ENCODE measurements at places on chromosomes 4 and X.

DNA sequence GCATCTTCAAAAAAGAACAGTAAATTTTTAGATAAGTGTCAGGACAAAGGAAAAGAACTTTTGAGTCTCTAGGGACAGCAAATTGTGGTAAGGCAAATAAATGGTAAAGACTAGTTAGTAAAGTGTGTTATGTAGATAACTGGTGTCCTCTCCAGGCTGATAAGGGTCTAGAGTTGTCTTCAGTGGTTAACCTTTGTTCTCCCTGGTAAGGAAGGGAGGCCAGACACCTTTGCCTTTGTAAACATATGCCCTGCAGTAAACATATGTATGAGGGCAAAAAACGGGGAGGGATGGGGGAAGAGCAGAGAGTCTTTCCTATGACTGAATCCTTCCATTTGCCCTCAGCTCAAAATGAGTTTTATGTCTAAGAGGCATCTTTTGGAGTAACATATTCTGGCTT lies 384.6 kb downstream of the HNRNPD start:
- DNase-seq: no peak

- no peak for DNase-seq
Measured at GRCh38 chrX:143058120-143058519, 32.4 kb downstream of the SPANXN4 start.

- DNase-seq: no peak
Measured at GRCh38 chrX:43551590-43551989, 104.5 kb upstream of the MAOA start.

DNA sequence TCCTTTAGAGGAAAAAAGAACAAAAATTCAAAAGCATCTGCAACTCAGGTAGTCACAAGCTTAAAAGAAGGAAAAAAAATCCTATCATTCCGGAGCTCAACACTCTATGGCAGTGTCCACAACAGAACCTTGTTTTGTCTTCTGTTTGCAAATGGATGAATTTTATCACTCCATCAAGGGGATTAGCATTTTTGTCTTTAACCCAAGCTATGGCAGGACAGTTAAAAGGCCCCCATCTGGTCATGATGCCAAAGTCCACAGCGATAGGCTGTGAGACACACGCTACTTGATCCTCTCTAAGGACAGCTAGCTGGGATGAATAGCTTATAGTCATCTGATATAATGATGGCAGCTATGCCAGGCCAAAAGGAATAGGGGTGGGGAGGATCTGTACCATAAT lies 16.6 kb downstream of the AMER1 start:
- DNase-seq: no peak

- DNase-seq: no peak
Measured at GRCh38 chrX:17707731-17708130, 29.6 kb upstream of the SCML1 start.

DNA sequence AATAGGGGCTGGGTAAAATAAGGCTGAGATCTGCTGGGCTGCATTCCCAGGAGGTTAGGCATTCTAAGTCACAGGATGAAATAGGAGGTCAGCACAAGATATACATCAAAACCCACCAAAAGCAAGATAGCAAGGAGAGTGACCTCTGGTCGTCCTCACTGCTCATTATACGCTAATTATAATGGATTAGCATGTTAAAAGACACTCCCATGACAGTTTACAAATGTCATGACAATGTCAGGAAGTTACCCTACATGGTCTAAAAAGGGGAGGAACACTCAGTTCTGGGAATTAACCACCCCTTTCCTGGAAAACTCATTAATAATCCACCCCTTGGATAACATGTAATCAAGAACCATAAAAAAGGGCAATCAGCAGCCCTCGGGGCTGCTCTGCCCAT lies 403.6 kb downstream of the KCNIP4 start:
- no peak for DNase-seq

DNA sequence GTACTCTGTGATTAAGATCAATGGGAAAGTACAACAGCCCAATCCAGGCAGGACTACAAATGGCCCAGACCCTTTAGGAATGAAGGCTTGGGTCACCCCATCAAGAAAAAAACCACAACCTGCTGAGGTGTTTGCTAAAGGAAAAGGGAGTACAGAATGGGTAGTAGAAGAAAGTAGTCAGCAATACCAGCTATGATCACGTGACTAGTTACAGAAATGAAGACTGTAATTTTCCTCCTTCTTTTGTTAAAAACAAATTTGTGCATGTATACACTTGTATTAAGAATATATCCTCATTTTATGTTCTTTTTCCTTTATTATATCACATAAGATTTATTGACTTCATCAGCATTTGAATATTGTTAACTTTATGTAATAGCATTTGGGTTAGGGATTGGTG lies 160.1 kb upstream of the TBX22 start:
- no peak for DNase-seq

DNA sequence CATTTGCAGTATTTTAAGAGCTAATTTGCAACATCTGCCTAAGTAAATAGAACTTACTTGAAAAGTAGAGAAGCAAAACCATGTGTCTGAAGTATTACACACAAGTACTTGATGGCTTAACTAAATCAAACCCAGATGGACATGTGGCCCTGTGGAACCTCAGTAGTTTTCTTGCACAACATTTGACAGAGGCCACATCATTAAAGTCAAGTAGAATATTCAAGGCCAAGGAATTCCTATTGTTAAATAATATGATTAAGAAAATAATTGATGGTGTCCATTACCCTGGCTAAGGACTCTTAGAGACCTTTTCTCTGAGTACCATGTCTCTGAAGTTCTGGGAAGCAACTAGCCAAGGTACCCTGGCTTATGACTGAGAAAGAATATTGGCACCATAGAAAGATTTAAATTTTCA lies 135.4 kb upstream of the OTUD4 start:
- DNase-seq: no peak

DNA sequence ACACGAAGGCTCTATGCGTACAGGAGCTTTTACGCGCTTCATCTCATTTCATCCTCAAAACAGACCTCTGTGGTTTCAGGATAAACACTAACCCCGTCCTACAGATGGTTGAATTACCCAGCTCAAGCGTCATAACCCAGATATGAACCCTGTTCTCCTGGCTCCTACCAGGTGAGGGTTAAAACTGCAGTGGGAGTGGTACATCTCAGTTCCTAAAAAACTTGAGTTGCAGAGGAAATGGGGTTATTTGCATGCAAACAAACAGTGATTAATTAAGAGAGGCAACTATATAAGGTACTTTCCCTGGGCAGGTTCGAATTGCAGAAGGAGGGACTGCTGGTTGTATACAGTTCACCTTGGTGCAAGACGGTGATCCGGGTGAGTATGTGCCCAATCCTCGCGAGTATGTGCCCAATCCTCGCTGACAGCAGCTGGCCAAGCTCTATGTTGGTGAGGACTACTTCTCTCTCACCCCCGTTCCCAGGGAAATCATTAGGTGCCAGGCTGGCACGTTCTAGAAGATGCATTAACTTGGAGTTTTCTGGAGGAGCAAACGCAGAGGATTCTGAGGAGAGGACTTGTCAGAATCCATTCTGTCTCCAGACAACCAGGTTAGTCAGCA lies 72.6 kb downstream of the FHDC1 start:
- DNase-seq: no peak

DNA sequence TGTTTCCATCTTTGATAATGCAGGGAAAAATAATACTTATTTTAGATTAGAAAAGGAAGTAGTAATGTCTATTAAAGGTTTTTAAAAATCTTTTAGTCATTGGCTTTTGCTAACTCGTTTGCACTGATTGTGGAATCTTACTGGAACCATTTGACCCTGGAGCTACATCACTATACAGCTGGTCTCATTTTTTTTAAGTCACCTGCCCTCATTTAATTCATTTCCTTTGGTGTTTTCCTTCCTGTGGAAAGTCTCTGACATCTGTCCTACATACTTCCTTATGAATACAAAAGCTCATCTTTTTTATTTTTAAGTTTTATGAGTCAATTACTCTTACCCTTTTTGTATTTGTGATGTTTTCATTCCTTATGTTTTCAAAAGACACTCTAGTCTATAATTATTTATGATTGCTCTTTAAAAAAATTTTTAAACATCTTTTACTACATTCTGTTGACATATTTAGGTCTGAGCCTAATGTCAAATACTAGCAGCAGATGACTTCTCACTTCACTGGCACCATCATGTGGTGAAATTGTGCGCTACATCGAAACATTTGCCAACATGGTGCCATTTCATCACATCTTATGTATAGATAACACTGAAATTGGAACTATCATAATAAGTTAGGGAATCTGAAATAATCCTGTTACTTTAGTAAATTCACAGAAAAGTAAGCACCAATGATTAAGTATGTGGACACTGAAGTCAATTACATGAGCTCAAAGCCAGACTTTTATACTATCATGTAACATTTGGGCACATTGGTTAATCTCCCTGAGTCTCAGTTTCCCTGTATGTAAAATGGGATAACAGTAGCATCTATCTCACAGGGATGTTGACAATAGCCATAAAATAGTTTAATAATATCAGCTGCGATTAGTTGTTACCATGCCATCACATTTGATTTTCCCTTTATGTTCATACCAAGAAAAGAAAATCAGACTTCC lies 9.4 kb upstream of the MMAA start:
- peak; percentile 75 for DNase-seq

GRCh38 chrX:150870487-150871340 lies 27.8 kb downstream of the CD99L2 start:
- DNase-seq: no peak

- no peak for DNase-seq
Measured at GRCh38 chr4:80646061-80646460, 310.5 kb downstream of the CFAP299 start.

- no peak for DNase-seq
Measured at GRCh38 chrX:44705817-44706551, 137.8 kb upstream of the DUSP21 start.

- DNase-seq: peak; percentile 84
Measured at GRCh38 chr4:162163892-162164759, at the start of gene FSTL5. Gene FSTL5, minus strand, starts transcription at chr4:162164000. Its CDS starts 52,604 bp downstream, at chr4:162111396.

- DNase-seq: no peak
Measured at GRCh38 chr4:43014256-43014655, 121.7 kb downstream of the GRXCR1 start.

- DNase-seq: no peak
Measured at GRCh38 chrX:124239911-124240310, 92.5 kb upstream of the TEX13D start.

- no peak for DNase-seq
Measured at GRCh38 chrX:27590044-27590443, at the start of gene DCAF8L2. Gene DCAF8L2, plus strand, starts transcription at chrX:27590344. Its CDS starts 156,552 bp downstream, at chrX:27746896.

GRCh38 chr4:77344784-77345183 lies 187.8 kb downstream of the CCNG2 start:
- DNase-seq: no peak

GRCh38 chr4:3330707-3331106 lies 37.9 kb downstream of the RGS12 start:
- no peak for DNase-seq

GRCh38 chrX:52424656-52425055 lies 55.8 kb downstream of the XAGE2 start:
- no peak for DNase-seq

DNA sequence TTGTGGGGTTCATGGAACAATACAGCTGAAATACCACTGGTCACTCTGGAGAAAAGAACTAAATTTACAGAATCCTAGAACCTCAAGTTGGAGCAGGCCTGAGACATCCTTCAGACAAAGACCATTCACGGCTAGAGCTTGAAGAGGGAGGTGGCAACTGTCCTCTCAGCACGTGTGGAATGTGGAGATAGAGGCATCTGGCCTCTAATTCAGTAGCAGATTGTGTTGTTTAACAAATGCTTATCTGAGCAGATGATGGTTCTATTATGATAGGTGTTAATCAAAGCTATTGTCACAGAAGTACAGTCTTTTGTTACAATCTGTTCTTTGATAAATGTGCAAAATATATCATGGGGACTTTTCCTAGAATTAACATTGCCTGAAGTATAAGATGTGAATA lies 121.7 kb upstream of the KCNIP4 start:
- no peak for DNase-seq

GRCh38 chr4:80307774-80308465 lies 27.6 kb upstream of the CFAP299 start:
- DNase-seq: no peak

DNA sequence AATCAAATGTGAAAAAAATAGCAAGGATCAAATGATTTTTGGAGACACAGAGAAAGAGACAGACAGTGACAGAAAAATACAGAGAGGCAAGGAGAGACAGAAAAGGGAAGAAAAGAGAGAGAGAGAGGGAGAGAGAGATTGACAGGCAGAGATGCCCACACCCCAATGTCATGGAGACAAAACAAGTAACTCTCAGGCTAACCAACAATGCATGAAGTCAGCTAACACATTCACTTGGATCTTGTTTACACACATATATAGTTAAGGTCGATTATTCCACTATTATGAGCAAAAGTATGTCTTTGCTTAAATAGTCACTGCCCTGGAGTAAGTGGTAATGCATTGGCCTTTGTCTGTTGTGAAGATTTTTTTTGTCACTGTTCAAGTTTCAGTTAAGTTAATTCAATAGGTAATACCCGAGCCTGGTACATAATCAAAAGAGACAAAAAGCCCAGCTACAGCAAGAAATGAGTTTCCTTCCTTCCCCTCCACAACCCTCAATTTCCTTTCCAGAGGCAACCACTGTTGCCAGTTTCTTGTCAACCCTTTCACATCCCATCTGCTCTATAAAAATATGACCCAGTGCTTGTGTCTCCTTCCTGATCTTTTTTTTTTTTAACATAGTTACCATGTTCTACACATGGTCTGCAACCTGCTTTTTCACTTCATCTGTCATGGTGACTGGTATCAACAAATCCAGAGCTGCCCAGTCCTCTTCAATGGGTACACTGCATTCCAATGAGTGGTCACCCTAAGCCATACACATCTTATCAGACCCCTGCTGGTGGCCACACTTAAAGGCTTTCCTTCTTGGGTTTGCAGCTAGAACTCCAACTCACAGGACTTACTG lies 52.1 kb downstream of the PROM1 start:
- DNase-seq: no peak

GRCh38 chrX:103248553-103248952 lies 6.4 kb downstream of the TCEAL8 start:
- DNase-seq: no peak

DNA sequence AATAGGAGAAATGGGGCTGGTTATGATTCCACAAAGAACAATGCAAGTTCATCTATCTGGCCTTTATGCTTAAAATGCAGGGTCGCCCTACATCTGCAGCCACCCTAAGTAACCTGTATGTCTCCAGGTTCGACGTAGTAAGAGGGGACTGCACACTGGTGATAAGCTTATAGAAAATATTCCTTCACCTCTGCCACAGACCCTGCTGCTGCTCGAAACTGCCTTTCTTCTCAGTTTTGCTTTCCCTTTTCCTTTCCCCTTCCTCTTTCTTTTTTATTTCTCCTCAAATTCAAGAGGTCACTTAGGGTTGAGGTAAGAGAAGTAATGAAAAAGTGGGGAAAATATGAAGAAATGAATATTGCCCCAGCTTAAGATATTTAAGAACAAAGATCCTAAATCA lies 123.5 kb downstream of the DCHS2 start:
- no peak for DNase-seq
